Stimulated activated CD8-positive, alpha-beta memory T cell treated with anti-CD3 and anti-CD28 coated beads, Interleukin-4, amount 100 ng/mL, for 4 hours (primary cell): ENCODE measurements at places on chromosomes 5 and 9.

GRCh38 chr9:88399966-88400365 is 11.7 kb downstream of the SPIN1 start:
- DNase-seq: no peak

- no peak for DNase-seq
Observed at GRCh38 chr5:71960195-71960594, 147.1 kb upstream of the MAP1B start.

DNA sequence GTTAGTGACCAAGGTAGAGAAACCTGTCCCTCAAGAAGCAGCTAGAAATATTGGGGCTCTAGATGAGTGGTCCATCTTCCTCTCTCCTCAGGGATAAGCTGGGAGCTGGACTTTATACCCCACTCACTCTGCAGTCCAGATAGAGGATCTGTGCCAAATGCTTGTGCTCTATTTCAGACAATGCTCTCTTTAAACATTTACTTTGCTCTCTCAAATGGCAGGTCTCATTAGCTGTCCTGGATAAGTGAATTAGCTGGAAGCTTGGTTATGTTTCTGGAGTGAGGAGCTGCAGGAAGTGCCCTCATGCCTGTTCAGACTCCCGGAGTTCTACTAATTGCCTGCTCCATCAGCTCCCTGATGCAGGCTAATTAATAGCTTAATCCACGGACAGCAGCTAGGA is 151.1 kb upstream of the CCDC152 start:
- DNase-seq: no peak

DNA sequence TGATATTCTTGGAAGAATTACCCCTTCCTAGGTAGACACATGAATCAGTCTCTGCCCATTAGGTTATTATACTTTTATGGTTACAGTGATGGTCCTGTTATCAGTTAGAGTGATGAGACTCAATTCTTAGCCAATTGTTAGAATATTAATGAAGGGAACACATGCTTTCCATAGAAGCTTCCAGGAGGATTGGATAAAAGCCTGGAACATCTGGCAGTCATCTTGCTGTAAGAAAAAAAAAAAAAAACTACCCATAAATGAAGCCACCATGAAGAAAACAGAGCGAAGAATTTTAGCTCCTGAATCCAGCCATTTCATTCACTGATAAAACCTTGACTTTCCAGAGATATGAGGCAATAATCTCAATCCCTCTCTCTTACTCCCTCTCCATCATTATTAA is 262.5 kb upstream of the GRIN3A start:
- DNase-seq: no peak

GRCh38 chr5:1543398-1544293 is 19.9 kb upstream of the LPCAT1 start:
- no peak for DNase-seq

GRCh38 chr9:69671879-69672595 is at the start of gene APBA1:
Gene APBA1 (minus strand): TSS chr9:69672371.
- DNase-seq: peak; percentile 27

GRCh38 chr5:173434270-173434669 is 106.1 kb upstream of the STC2 start:
- no peak for DNase-seq

DNA sequence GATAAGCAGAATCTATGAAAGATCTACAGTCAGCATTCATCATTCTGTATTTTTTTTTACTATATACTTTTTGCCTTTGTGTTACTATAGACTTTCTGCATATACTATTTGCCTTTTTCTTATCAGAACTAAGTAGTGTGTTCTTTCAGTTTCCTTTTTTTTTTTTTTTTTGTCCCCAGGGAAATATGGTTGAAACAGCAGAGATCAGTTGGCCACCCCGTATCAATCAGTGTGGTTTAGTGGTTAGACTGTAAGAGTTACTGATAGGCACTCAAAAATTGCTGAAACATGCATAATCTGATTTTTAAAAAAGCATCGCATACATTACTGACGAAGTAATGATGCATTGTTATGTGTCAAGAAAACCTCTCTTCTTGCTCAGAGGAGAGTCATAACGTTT is 990.8 kb upstream of the EDIL3 start:
- DNase-seq: no peak

- DNase-seq: no peak
Observed at GRCh38 chr5:97071101-97071500, 71.3 kb downstream of the LIX1 start.

- no peak for DNase-seq
Observed at GRCh38 chr9:101235105-101235866, 149.5 kb downstream of the BAAT start.

- no peak for DNase-seq
Observed at GRCh38 chr5:75457691-75458090, 53.7 kb downstream of the CERT1 start.

DNA sequence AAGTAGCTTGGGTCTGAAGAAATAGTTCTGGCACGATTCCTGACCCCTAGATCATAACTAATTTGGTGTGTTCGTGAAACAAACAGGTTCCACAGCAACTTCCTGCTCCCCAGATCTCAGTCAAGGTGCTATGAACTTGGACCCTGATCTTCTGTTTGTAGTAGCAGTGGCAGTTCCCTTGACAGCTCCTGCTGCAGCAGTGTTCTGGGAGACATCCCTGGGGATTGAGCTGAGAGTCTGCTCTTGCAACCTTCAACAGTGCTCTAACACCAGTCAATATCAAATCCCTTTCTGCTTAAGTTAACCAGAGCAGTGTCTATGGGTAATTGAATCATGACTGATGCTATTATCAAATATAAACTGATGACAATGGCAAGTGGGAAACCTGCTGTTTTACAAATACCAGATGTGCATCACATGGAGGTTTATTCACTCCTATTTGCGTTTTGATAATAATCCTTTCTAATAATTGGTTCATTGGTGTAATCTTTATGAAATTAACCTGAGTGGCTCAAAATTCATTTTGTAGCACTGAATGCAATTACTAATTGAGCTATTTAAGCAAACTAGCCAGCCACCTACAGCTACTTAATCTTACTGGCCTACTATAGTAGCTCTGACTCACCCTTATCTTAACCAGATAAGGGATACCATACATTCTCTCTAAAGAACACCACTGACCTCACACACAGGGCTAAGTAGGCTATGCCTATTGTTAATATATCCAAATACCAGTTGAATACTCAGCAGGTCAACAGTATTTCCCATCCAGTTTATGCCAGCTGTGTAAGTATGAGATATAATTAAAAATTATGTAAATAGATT is 21.9 kb downstream of the KDM4C start:
- DNase-seq: no peak

DNA sequence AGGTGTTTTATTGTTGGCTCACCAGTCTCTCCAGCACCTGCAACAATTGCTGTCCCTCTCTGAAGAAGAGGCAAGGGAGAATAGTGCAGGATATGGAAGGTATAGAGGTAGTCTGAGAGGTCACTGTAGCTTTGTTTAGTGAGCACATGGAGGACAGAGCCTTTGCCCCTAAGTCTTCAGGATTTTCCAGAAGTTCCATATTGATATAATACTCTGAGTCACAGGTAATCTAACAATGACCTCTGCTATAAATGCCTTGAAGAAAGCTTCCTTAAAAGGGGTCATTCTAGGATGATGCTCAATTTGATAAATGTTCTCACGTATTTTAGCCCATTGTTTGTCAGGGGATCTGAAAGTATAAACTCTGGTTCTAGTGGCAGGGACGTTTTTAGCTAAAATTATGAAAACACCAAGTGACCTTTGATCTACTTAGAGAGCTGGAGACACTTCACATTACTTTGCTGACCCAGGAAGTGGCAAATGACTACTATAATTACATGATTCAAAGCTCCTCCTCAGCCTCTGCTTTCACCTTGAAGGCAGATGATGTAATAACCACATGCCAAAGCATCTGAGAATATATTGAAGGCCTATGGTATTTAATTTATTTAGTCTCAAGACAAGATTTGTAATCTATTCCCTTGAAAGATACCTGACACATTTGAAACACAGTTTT is 366.9 kb upstream of the NUDT12 start:
- DNase-seq: no peak

- DNase-seq: no peak
Observed at GRCh38 chr9:131733541-131734061, 6.3 kb downstream of the RAPGEF1 start.

GRCh38 chr5:122142480-122143164 is 13.3 kb downstream of the ZNF474 start:
- no peak for DNase-seq

DNA sequence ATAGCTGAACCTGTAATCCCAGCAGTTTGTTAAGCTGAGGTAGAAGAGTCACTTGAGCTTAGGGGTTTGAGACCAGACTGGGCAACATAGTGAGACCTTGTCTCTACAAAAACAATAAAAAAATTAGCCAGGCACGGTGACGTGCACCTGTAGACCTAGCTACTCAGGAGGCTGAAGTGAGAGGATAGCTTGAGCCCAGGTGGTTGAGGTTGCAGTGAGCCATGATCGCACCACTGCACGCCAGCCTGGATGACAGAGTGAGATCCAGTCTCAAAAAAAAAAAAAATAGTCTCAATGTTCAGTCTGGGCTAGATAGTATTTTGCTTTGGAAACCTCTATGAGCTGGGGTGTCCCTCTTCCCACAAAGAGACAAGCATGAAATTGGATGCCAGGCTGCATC is 51.9 kb upstream of the IQGAP2 start:
- no peak for DNase-seq

GRCh38 chr9:27540502-27540901 is 10.9 kb upstream of the MOB3B start:
- DNase-seq: no peak

DNA sequence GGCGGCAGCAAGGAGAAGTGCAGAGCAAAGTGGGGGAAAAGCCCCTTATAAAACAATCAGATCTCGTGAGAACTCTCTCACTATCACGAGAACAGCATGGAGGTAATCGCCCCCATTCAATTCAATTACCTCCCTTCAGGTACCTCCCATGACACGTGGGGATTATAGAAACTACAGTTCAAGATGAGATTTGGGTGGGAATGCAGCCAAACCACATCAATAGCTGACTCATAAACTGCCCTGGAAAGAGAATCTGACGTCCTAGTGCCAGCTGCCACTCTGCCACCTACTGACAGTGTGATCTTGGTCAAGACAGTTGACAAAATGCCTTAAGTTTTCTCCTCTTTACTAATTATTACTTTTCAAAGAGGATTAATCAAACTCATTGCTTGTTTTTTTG is 128.3 kb downstream of the GPBP1 start:
- DNase-seq: peak; percentile 3

DNA sequence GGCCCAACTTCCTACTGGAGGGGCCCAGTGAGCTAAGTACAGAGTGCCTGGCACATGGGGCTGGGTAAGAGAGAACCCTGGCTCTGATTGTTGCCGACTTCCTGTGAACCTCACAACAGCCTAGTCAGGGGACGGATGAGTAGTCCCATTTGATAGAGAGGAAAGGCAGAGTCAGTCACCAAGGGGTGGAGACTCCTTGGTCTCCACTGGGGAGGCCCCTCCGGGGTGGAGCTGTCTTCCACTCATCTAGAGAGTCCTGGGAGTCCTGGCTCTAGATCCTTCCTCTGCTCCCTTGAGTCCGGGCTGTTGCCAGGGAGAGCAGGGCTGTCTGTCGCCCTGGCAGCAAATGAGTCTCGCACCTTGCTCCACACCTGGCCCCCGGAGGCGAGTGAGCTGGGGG is 8.0 kb downstream of the GRK6 start:
- no peak for DNase-seq

- no peak for DNase-seq
Observed at GRCh38 chr9:99178912-99179872, 42.5 kb downstream of the ALG2 start.

- DNase-seq: no peak
Observed at GRCh38 chr5:143200781-143201398, 202.6 kb downstream of the NR3C1 start.

- no peak for DNase-seq
Observed at GRCh38 chr9:134278286-134278685, 48.0 kb upstream of the RXRA start.

DNA sequence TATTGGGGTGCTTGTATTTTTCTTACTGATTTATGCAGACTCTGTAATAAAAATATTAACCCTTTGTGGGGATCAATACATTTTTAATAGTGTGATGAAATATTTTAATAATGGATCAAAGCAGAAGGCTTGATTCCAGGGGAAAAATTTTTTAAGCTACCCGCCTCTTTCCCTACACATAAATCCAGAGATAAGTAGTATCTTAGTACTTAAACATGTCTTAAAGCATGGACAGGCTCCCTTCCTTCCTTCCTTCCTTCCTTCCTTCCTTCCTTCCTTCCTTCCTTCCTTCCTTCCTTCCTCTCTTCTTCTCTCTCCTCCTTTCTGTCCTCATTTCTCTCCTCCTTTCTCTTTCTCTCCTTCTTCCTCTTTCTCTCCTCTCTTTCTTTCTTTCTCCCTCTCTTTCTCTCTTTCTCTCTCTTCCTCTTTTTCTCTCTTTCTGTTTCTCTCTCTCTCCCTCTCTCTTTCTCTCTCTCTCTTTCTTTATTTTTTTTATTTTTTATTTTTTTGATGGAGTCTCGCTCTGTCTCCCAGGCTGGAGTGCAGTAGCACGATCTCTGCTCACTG is 78.0 kb upstream of the SPRY4 start:
- no peak for DNase-seq

GRCh38 chr5:134003817-134004625 is 754 bp downstream of the VDAC1 start:
- DNase-seq: peak; percentile 15

GRCh38 chr5:159211729-159212174 is 2.4 kb upstream of the RNF145 start:
- no peak for DNase-seq

DNA sequence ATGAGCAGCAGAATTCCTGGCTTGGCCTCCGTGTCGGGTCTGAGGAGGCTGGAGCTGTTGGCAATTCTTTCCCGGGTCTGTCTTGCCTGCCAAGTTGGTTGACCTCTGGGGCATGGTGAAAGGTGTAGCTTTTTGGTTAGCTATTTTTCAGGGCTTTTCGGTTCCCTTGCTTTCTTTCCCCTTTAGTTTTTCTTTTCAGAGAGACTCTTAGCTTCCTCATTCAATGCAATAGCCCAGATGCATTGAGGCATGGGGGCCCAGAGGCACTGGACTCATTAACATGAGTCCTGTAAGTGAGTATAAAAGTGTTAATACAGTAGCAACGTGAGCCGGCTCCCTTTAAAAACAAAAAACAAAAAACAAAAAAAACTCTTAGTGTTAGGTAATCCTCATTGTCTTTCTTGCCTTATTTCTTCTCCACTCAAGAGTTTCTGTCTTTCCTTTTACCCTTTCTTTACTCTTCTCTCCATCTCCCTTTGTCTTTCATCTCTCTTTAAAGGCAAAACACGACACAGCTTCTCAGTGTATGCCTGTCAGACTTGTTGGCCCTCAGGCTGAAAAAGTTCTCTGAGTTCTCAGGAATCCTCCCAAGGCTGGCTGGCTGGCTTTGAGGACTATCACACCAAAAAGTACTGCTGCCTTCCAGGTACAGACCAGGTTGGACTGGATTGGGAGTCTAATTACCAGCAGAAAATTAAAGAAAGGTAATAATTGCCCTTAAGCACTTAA is 289.9 kb upstream of the TUT7 start:
- DNase-seq: no peak

- no peak for DNase-seq
Observed at GRCh38 chr5:153802050-153802821, 236.5 kb downstream of the FAM114A2 start.

- DNase-seq: no peak
Observed at GRCh38 chr5:72951671-72952468, 4.0 kb upstream of the FCHO2 start.

- no peak for DNase-seq
Observed at GRCh38 chr5:146025114-146025680, 80.2 kb downstream of the PLAC8L1 start.
